NCI-H69 (cell line): ENCODE measurements at places on chromosomes 16 and 17.

DNA sequence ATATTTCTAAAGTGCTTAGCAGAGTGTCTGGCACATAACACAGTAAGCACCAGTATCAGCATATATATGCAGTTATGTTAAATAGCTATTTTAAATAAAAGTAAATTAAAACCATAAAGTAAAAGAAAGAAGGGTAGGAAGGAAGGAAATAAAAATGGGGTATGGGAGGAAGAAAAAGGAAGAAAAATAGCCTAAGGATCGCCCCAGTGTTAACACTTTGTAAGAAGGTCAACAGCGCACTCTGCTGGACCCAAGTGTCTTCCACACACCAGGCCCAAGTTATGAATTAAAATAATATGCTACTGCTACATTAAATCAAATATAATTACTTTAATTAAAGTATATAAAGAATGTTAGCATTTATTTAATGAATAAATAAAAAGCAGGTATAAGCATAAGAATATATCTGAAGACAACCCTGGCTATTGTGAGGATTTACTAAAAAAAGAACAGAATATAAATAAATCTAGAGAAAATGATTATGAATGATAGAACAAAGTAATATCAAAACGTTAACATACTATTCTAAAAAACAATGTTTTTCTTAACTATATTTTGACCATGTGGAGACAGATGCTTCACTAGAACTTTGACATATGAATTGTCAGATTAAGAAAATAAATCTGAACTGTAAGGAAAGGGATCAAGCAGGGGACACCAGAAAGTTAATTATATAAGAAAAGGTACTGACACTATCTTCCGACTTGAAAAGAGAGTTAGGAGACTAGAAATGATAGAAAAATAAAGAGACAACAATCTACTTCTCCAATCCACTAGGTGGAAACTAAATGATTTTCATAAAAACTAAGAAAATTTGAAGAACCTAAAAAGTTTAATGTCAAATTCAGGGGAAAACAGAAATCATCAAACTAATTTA is 25.9 kb downstream of the BRIP1 start:
- peak; percentile 78 for DNase-seq

DNA sequence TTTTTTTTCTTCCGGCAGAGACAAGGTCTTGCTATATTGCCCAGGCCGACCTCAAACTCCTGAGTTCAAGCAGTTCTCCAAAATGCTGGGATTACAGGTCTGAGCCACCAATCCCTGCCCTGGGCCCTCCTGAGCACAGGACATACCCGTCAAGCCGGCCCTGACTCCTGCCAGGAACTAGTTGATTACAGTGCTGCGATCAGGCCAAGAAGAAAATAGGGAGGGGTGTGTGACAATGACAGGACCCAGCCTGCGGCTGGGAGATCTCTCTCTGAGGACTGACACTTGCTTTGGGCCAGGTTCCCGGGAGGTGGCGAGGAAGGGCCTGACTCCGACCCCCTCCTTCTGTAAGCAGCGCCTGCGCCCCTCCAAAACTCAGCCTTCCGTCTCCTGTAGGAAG is 276.6 kb downstream of the MRTFB start:
- DNase-seq = no peak

GRCh38 chr17:11406716-11407115 is 165.7 kb downstream of the SHISA6 start:
- DNase-seq = peak; percentile 4

DNA sequence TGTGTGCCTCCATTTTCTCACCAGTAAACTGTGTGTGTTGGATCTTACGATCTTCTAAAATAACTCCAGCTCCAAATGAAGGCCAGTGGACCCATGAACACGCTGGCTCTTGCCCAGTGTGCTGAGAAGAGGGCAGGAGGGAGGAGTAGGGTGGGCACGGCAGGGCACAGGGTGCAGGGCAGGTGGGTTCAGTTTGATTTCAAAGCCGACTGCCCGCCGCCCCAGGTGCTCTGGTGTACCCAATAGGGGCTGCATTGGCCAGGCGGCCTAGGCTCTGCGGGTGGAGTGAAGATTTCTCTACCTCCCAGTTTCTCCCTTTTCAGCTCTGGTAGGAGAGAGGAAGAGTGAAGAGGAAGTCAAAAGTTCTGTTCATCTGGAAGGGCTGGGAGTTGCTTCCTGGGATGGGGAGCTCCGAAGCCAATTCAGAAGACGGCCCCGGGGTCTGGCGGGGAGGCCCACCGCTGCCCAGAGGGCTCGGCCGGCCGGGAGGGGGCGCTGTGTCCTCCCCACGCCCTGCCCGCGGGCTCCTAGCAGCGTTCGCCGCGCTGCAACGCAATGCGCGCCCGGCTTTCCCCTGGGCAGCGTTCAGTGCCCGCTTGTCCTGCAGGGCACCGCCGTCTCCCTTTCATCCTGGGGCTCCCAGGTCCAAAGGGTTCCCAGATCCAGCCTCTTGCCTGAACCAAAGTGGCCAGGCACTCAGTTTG is 1.1 kb upstream of the CRHR1 start:
- peak; percentile 84 for DNase-seq

- no peak for DNase-seq
Measured at GRCh38 chr16:31006086-31006385, 4.4 kb downstream of the STX1B start.

DNA sequence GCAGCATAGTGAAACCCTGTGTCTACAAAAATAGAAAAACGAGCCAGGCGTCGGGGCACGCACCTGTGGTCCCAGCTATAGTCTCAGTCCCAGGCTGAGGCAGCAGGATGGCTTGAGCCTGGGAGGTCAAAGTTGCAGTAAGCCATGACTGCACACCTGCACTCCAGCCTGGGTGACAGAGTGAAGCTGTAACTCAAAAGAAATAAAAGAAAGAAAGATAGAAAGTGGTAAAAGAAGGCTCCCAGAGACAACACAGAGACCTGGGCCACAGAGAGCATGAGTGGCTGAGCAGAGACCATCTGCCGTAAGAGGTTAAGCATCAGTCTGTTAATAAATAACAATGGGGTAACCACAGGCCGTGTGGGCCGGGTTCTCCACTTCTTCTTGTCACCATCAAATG is 15.3 kb upstream of the HEXD start:
- no peak for DNase-seq

- no peak for DNase-seq
Measured at GRCh38 chr17:54996441-54996840, 27.9 kb downstream of the STXBP4 start.

- DNase-seq = peak; percentile 95
Measured at GRCh38 chr16:53130159-53131049, 75.6 kb downstream of the CHD9 start.

GRCh38 chr17:35795007-35795870 is at the start of gene MMP28:
MMP28 (minus strand) TSS chr17:35795641; CDS start chr17:35795377, 264 bp downstream.
- peak; percentile 81 for DNase-seq

- no peak for DNase-seq
Measured at GRCh38 chr16:81457326-81458133, 12.9 kb downstream of the CMIP start.

DNA sequence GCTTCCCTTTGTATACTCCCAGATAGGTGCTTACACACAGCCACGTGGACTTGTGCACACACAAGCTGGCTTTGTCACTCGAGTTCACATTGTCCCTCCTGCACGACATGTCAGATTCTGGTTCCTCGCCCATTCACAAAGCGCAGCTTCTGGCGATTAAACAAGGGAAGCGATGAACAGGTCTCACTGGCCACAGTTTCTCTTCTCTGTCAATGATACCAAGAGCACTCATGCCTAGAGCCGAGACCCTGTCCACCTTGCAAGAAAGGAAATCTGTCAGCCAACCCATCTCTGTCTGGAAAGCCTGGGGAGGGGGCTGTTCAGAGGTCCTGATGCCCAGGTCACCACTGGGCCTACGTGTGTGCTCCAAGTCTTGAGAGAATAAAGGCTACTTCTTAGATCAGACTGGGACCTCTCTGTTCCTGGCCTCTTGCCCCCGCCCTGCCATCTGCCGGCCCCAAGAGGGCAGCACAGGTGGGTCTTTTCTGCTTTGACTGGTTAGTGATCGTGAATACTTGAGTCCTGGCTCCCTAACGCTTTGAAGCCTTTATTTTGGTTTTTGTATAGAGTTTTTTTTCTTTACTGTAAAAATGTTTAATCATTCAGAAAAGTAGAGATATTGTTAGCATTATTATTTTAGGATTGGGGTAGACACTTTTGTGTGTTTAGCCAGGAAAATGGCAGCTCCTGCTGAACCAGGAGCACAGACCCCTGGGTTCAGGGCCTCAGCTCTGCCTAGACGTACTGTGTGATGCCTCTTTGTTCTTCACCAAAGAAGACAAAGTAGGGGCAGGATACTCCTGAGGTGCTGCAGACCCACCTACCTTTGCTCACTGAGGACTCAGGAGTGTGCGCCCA is 104.7 kb downstream of the MRM1 start:
- peak; percentile 73 for DNase-seq

DNA sequence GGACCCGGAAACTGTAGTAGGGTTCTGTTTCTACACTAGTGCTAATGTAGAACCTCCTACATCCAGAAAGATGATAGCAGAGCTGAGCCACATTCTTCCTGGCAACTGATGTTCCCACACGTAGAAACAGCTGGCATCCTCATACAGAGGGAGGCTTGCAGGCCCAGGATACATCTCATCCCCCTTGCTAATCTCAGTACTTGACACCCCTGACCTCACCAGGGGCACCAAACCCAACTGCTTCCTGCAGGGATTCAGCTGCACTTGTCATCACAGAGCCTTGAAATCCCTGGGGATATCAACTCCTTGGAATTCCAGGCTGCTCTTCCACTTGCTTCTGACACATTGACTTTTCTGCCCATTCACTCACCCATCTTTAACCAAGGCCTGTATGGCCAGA is 75.2 kb upstream of the HSBP1 start:
- DNase-seq = no peak

DNA sequence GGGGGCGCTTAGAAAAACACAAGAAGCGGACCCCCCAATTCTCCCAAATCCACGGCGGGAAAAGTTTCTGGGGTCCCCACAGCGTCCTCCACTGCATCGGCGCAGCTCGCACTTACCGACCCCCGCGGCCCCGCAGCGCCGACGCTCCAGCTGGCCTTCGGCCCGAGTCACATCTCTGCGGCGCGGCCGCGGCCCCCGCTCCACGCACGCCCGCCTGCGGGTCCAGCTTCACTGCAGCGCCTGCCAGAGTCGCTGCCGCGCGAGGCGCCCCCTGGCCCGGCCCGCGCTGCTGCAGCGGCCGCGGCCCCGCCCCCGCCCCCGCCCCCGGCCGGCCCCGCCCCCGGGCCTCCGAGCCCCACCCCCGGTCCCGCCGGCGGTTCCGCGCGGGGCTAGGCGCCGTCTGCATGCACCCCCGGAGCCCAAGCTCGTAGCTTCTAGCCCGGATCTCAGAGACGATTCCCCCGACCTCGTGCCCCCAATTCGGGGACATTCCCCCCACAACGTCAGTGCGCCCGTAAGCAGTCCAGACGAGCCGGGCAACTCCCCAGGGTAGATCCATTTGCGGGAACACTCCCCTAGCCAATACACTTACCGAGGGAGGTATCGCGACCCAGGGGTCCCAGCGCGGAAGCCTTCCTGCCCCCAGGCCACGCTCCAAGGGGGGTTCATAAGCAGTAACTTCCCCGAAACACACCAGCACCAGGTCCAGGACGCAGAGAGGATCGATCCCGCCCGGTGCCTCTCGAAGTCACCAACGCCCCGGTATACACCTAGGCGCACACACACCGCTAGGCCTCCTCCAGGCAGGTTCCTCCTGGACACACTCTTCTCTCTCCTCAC is at the start of gene GPRC5B:
Gene GPRC5B, minus strand, starts transcription at position 238 of the 840 bp plus-strand sequence. CDS start 12,003 bp downstream, outside the sequence.
- peak; percentile 89 for DNase-seq

DNA sequence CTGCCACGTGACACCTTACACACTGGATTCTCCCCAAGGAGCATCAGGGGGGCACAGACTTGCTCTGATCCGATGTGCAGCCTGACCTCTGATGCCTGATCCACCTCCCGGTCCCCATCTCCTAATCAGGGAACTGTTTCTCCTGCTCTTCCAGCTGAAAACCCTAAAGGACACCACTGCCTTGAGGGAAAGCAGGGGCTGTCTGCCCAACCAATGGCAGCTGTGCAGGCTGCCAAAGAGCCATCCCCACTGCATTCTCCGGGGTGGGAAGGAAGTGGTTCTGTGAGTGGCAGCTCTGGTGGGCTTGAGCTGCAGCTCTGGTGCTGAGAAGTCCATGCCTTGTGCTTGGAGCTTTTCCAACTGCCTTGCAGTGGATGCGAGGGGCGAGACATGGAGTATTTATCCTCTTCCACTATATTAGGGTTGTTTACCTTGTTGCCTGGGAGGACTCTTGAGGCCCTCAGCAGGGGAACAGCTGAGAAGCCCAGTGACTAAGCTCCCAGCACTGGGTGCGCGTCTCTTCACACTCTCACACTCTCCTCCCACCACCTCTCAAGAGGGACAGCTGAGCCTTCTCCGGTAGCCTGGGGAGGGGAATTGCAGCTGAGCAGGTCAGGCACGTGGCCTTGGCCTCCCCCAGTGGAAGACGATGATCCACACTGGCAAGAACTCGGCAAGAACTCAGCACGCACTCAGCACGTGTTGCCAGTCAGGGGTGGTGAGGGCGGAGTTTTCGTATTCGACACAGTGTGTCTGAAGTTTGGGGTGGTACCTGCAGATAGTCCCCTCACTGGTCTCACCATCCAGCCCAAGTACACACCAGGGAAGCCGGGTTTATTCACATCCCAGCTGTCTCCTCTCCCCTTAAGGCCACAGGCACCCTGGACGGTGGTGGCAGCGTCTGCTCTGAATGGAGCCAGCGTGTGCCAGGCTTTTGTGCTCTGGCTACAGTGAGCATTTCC is 21.1 kb upstream of the SPATA32 start:
- no peak for DNase-seq

DNA sequence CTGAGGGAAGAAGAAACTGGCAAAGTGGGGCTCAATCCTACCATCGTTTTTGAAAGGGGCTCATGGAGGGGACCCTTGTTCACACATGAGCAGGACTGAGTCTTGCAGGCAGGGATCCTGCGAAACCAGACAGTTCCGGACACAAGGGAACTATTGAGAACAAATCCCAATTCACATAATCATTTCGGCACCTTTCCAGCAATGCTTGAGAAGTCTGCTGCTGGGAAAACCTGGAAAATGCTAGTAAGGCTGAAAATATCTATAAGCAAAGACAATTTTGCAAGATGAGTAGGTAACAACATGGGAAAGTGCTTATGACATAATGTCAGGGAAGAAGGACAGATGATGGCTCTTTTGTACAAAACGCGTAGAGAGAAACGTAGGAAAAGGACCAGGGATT is 52.1 kb upstream of the BPTF start:
- DNase-seq = no peak

GRCh38 chr17:43928609-43929008 is 13.7 kb downstream of the PPY start:
- peak; percentile 87 for DNase-seq

DNA sequence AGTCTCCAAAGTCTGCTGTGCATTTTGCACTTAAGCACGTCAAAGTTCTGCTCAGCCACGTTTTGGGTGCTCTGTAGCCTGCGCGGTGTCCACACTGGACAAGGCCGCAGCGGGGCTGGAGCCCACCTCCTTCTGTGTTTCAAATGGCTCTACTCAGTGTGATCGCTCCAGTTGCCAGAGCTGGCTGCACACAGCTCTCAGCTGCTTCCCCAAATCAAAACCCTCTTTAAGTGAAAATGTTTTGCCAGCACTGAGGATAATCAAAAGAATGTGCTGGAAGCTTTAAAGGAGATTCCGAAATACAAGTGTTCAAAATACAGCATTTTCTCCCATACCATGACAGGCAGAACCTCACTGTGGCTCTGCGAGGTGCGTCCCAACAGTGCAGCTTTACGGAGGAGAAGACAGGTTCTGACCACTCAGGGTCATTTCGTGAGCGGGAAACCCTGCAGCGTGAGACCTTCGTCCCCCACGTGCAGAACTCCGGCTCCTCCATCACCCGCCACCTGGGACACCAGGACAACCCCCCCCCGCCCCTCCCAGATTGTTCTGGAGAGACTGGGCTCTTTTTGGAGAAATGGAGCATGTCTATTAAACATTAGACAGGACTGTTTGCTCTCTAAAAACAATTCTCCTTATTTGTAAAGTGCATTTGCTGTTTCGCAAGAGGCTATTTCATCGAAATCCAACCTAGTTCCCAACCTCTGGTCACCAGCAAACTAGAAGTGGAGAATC is 16.6 kb downstream of the TBC1D16 start:
- DNase-seq = no peak
